ENCODE measurements at places on chromosomes 11 and 22.

GRCh38 chr11:75421035-75421602 lies 11.9 kb downstream of the KLHL35 start:
- DNase-seq, result peak; percentile 79

- DNase-seq, result no peak
Observed at GRCh38 chr11:123197711-123198110, 2.7 kb upstream of the CLMP start.

- DNase-seq, result no peak
Observed at GRCh38 chr11:130295657-130296056, 19.1 kb downstream of the ZBTB44 start.

DNA sequence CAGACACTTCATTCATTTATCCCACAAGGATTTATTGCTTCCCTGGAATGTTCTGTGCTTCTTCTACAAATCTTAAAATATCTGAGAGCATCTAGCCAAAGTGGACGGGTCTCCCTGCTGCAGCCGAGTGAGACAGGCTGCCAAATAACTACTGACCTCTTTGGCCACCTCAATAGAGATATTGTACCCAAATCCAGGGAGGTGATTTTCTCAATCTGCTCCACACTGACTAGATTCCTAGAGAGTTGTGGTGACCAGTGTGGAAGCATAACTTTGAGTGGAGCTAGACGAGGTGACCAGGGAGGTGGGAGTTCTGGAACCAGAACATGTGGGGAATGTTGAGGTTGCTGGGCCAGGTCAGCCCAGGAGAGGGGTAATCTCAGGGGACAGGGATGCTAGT lies 77.5 kb downstream of the THAP12 start:
- DNase-seq, result no peak

DNA sequence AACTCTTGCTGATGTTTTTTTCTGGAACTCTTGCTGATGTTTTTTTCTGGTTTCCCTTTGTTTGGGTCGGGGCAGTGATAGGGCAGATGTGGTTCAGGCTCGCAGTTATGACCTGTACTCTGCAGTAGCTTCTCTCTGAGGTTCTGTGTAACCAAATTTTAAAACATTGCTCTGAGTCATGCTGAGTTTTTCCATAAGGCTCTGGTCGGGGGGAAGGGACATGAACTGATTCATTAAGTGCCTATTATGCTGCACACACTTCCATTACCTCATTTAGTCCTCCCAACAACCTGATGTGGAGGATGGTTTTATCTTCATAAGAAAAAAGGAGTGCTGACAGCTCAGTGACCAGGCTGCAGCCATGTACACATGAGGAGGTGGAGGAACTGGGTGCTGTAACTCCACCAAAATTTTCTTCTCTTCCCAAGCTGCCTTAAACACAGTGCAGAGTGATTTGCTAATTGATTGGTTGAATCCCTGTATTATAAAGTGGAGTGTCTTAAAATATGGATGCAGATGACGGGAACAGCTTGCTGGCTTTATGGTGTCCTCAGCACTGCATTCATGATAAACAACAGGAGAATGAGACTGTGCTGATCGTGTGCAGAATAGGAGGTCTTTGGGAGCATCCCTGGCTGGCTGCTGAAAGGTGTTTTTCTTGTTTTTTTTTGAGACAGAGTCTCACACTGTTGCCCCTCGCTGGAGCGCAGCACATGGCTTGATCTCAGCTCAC lies 19.1 kb downstream of the TNRC6B start:
- no peak for DNase-seq

- DNase-seq, result no peak
Observed at GRCh38 chr11:36635066-36635862, 37.2 kb upstream of the RAG2 start.

GRCh38 chr11:128515086-128515485 lies 72.3 kb downstream of the ETS1 start:
- no peak for DNase-seq

DNA sequence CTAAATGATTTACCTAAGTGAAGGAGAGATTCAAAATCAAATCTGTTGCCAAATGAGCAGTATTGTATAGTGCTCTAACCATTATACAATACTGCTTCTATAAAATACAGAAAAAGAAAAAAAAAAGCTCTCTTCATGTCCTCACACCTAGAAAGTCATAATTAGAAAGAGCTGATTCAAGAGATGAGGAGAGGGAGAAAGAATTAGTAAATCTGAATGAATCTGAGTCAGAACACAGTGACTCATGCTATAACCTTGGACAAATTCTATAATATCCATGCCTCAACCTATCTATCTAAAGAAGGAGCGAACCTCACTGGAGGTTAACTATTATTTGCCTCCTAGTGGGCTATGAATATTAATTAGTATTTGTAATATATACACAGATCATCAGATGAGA lies 29.4 kb downstream of the AMBRA1 start:
- no peak for DNase-seq

- no peak for DNase-seq
Observed at GRCh38 chr11:57335023-57335342, 709 bp downstream of the SSRP1 start.

DNA sequence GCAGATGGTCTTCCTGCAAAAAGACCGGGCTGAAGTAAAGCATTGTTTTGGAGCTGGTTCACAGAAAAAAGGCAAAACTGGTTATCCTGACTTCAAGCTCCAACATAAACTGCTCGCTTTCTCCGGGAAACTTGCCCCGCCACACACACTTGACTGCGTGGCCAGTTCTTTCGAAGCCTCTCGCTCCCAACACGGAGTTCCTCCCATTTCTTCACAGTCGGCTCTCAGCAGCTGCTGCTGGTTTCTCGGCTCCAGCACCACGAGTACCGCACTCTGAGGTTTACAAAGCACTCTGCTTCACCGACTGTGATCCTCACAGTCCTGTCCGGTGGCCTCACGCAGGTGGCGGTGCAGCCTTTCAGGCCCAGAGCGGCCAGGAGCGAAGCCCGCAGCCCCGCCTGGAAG lies 264 bp downstream of the CHEK1 start:
- DNase-seq, result no peak

DNA sequence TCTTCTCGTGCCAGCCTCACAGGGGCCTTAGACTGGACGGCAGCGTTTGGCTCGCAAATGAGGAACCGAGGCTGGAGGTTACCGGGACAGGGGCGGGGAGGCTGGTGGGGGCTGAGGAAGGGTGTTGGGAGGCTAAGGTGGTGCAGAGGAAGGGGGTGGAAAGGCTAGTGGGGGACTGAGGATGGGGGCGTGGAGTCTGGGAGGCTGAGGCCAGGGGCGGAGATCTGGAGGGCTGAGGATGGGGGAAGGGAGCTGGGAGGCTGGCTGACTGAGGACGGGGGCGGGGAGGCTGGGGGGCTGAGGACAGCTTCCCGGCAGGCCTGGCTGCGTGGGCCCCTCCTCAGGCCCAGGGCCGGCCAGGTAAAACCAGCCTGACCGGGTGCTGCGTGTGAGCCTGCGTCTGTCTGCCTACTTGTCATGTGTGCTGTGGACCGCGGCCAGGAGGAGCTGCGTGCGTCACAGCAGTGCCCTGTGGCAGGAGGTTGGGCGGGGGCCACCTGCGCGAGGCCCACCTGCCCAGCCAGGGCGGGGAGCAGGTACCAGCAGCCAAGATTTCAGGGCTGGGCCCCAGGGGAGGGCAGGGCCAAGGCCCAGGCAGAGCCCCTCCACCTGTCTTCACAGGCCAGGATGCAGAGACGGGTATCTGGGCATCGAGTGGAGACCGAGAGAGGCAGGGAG lies 9.4 kb upstream of the PIM3 start:
- DNase-seq, result peak; percentile 83

- DNase-seq, result no peak
Observed at GRCh38 chr22:49111085-49111484, 716.6 kb downstream of the BRD1 start.

DNA sequence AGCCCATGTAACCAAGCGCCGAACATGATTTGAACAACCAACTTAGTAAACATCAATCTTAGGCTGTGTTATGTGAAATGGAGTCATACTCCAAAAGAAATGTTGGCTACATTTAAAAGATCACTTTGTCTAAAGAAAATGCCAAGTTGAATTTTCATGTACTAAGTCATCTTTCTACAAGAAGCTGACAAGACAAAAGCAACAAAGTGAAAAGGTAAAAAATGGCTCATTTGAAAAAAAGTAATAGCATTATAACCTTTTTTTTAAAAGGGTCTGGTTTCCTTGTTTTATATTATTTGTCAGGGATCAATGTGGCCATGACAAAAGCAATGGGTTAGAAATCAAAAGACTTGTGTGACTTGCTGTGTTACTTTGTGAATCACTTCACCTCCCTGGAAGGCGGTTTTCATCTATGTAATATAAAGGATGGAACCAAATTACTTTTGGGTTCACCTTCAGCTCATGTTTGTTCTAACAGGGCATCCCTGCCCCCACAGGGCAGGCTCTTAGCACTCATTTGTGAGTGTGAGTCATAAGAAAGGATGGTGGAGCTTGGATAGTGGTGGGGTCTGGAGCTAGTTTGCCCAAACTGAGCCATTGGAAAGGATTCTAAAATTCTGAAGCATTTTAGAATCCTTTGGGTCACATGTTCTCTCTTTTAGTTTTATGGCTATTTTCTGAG lies 131.9 kb upstream of the MTMR2 start:
- no peak for DNase-seq

DNA sequence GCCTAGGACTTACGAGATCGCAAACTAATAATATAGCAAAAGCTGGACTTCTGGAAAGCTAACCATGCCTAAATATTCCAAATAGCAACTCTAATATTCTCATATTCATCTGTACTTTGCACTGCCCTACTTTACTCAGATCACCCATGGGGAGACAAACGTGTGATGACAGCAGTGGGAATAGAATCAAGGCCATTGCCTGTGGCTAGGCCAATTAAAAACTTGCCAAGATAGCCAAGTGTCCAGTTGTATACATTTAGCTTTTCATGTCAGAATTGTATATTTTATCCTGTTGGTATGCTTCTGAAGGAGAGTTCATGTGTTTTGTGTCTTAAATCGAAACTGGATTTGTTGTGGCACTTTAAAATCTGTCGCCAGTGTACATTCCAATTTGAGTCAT lies 1.2 kb upstream of the CEP126 start:
- DNase-seq, result peak; percentile 82

- no peak for DNase-seq
Observed at GRCh38 chr11:111059726-111060125, 185.8 kb upstream of the POU2AF2 start.

- no peak for DNase-seq
Observed at GRCh38 chr11:115695677-115696364, 191.6 kb upstream of the CADM1 start.

- no peak for DNase-seq
Observed at GRCh38 chr11:20608934-20609333, 9.5 kb downstream of the SLC6A5 start.

GRCh38 chr11:515131-515530 lies 8.1 kb upstream of the RNH1 start:
- DNase-seq, result no peak

GRCh38 chr22:37681556-37682049 lies 4.5 kb upstream of the NOL12 start:
- DNase-seq, result peak; percentile 81

DNA sequence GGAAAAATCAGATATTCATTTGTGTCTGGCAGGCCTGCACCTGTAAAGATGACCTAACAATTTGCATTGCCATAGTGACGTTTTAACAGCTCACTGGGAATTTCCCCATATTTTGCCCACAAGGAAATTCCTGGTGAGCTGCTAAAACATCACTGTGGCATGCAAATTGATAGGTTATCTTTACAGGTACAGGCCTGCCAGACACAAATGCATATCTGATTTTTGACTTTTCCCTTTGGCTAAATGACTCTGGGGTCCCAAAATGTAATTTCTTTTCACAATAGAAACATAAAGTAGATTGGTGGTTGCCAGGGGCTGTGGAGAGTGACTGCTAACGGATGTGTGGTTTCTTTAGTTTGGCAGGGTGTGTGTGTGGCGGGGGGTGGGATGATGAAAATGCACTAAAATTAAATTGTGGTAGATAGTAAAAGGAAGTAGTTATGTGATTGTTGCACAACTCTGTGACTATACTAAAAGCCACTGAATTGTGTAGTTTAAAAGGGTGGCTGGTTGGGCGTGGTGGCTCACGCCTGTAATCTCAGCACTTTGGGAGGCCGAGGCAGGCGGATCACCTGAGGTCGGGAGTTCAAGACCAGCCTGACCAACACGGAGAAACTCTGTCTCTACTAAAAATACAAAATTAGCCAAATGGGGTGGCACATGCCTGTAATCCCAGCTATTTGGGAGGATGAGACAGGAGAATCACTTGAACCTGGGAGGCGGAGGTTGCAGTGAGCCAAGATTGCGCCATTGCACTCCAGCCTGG lies 18.5 kb upstream of the FEZ1 start:
- peak; percentile 11 for DNase-seq

- no peak for DNase-seq
Observed at GRCh38 chr11:59960502-59961381, 3.1 kb upstream of the OOSP4A start.

GRCh38 chr11:32131321-32131720 lies 40.4 kb downstream of the RCN1 start:
- DNase-seq, result no peak

GRCh38 chr11:127275774-127276173 lies 275.2 kb upstream of the KIRREL3 start:
- peak; percentile 8 for DNase-seq

- DNase-seq, result no peak
Observed at GRCh38 chr11:111561791-111562325, 21.3 kb downstream of the LAYN start.

DNA sequence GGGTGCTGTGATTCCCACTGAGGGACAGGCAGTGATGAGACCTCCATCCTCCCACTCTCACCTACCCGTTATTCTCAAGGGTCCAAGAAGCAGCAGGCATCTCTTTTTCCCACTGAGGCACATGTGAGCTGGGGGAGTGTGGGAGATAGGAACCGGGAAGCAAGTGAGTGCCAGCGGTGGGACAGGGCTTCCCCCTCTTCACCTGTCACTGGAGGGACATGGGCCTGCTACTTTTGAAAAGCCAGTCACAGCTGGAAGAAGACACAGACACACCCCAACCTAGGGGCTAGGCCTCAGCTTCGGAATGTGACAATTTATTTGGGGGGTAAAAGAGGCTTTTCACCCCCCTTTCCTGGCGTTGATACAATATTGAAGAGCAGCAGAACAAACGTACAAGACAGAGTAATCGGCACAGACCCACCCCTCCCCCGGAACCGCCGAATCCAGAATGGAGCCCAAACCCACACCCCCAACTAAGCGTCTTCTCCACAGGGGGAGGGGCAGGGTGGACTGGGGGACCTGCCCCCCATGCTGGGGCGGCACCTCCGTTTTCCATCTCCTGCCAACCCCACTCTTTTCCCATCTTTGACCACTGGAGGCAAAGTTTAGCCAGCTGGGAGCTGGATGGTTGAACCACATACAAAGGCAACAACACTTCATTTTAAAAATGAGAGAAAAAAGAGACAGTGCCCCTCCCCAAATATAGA lies 10.7 kb downstream of the CBX6 start:
- DNase-seq, result peak; percentile 26

- DNase-seq, result peak; percentile 47
Observed at GRCh38 chr11:132111838-132112237, 741.4 kb downstream of the NTM start.

- no peak for DNase-seq
Observed at GRCh38 chr22:35496768-35497312, 43.8 kb upstream of the RASD2 start.

- DNase-seq, result no peak
Observed at GRCh38 chr11:45322111-45322705, 36.1 kb upstream of the SYT13 start.

GRCh38 chr11:48066881-48067800 lies 86.8 kb downstream of the PTPRJ start:
- DNase-seq, result peak; percentile 66

GRCh38 chr11:30107899-30108298 lies 91.1 kb upstream of the KCNA4 start:
- no peak for DNase-seq

Measured in eye (tissue), 1 donor.